Mesendoderm (in vitro differentiated cells): ENCODE measurements at places on chromosomes 4 and X.

GRCh38 chrX:96704629-96705028, 20.0 kb downstream of the DIAPH2 start:
- DNase-seq, result no peak

- peak; percentile 5 for DNase-seq
Observed at GRCh38 chrX:77622233-77622632, 163.8 kb downstream of the ATRX start.

- DNase-seq, result peak; percentile 14
Observed at GRCh38 chr4:7201420-7202305, 9.3 kb downstream of the SORCS2 start.

- peak; percentile 68 for DNase-seq
Observed at GRCh38 chr4:152206646-152207377, 329.1 kb downstream of the FBXW7 start.

GRCh38 chr4:83125738-83126141, 11.2 kb upstream of the PLAC8 start:
- DNase-seq, result no peak
